ENCODE measurements at places on chromosomes 13 and 19.
A peak's percentile ranks its signal among the peaks of the same experiment; 100 is the strongest.

GRCh38 chr13:77502104-77502720, 33.3 kb upstream of the SCEL start:
- DNase-seq = no peak

DNA sequence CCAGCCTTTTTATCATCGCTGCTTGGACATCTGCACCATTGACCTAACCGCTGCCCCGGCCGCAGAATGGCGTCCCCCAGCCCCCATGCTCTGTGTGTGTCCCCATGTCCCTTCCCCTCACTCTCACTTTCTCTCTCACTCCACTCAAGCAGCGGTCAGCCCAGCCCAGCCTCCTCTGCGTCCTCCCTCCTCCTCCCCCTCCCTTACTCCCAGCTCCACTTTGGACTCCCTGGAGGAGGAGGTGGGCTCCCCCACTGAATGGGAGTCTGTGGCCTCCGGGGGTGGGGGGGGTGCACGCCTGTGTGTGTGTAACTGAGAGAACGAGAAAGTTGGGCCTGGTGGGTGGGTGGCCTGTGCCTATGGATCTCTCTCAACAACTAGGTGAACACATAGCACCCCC, 2.2 kb downstream of the MAP2K7 start:
- DNase-seq = no peak

DNA sequence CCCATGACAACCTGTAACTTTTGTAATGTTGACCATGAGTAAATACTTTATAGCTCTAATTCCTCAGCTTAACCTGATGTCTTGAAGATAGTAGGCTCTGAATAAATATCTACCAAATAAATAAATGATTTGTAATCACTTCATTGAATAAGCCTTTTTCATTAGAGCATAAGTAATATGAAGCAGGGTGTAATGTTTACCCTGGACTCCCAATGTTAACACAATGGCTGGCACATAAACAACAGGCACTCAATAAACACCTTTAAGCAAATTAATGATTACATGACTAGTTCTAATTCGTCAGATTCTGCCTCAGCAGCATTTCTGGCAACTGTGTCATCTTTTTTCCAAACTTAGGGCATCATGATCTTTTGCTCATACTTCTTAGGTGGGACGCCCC, 396.3 kb downstream of the LIG4 start:
- no peak for DNase-seq

- no peak for DNase-seq
Measured at GRCh38 chr19:54325631-54326030, 12.7 kb upstream of the LILRA5 start.

GRCh38 chr13:100140441-100140840, 51.5 kb downstream of the PCCA start:
- no peak for DNase-seq

DNA sequence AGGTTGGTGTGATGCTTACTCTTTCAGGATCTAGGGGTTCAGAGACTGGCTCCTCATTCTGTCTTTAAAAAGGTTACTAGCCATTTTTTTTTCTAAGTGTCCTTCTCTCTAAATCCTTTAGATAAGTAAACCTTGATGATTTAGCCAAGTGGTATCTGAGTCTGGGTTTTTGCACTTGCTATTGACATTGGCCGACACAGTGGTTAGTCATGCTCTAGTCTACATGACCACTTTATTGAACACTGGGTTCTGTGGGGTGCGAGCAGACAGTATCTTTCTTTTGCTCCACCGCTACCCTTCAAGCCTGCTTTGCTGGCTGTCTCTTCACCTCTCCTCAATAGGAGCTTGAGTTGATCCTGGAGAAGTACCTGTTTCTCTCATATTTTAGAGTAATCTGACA, 6.2 kb upstream of the NUP58 start:
- no peak for DNase-seq

DNA sequence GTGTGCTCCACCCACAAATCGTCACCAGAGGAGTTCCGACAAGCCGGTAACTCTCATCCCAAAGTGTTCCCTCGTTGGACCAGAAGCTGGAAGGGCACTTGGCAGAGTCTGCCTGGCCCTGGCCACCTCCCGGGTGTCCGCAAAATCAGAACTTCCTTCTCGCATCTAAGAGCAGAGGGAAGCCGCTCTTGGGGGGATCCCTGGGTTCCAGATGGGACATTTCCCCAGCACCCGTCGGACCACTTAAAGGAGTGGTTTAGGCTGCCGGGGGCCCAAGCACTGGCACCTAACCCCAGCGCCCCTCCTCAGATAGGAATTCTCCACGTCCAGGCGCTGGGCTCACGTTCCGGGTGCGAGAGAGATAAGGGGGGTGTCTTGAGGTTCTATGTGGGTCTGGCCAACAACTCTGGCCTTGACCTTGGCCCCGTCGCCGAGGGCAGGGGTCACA, 857 bp upstream of the MAP2K7 start:
- no peak for DNase-seq

DNA sequence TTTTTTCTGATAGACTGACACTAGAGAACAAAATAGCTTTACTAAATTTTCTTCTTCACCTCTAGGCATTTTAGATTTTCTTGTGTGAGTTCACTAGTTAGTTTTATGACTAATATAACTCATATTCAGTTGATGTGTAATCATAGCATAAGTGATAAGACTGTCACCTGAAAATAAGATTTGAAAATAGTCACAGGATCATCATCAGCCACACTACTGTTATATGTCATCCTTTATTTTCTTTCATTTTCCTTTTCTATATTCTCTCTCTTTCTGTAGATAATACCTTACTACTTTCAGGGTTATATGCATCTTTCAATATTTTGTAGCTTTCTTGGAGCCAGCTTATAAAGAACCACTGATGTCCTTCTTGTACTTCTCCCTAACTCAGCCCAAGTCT, 292.6 kb downstream of the TDRD3 start:
- DNase-seq = no peak

DNA sequence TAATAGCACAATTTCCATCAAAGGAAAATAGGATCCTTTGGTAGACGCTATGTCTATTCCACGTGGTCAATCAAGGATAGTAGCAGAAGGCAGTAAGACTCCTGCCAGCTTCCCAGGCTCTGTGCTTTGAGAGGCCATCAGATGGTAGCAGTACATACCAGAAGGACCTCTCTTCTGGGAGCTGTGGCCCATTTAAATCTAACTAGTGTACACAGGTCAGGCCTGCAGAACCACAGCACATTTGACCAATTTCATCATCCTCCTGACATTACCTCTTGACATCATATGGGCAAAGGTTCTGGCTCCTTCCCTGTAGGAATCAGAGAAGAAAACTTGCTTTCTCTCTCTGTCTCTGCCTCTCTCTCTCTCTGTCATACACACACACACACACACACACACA, 229.6 kb upstream of the HTR2A start:
- DNase-seq = no peak

GRCh38 chr19:7654401-7654800, 14.4 kb upstream of the RETN start:
- no peak for DNase-seq

- DNase-seq = no peak
Measured at GRCh38 chr13:50732712-50733111, 110.8 kb downstream of the DLEU7 start.

- DNase-seq = no peak
Measured at GRCh38 chr13:29840585-29840984, 9.8 kb downstream of the UBL3 start.

DNA sequence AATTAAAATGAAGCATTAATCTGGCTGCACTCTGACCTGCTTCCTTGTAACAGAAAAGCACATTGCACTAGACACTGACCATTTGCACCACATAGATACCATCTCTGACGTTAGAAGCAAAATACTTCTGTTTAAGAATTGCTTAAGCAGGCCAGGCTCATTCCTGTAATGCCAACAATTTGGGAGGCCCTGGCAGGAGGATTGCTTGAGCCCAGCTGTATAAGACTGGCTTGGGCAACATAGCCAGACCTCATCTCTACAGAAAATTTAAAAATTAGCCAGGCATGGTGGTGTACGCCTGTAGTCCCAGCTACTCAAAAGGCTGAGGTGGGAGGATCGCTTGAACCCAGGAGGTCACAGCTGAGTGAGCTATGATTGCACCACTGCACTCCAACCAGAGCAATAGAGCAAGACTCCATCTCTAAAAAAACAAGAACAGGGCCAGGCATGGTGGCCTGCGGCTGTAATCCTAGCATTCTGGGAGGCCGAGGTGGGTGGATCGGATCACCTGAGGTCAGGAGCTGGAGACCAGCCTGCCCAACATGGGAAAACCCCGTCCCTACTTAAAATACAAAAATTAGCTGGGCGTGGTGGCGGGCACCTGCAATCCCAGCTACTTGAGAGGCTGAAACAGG, 7.0 kb upstream of the TLE6 start:
- no peak for DNase-seq

DNA sequence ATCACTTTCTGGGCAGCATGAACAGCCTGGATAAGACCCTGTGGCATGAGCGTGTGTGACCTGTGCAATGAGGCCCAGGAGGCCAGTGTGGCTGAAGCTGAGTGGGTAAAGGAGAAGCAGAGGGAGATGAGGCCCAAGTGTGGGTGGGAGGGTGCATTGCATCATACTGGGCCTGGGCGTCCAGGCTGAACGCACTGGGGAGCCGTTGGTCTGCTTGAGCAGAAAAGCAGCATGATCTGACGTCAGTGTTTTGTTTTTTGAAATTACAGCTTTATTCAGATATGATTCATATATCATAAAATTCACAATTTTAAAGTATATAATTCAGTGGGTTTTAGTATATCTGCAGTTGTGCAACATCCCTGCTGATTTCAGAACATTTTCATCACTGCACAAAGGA, 409.7 kb downstream of the HS6ST3 start:
- DNase-seq = no peak

GRCh38 chr19:2087621-2088100, 8.5 kb downstream of the MOB3A start:
- peak; percentile 64 for DNase-seq

- DNase-seq = no peak
Measured at GRCh38 chr19:49786376-49786820, 19.6 kb downstream of the AP2A1 start.

DNA sequence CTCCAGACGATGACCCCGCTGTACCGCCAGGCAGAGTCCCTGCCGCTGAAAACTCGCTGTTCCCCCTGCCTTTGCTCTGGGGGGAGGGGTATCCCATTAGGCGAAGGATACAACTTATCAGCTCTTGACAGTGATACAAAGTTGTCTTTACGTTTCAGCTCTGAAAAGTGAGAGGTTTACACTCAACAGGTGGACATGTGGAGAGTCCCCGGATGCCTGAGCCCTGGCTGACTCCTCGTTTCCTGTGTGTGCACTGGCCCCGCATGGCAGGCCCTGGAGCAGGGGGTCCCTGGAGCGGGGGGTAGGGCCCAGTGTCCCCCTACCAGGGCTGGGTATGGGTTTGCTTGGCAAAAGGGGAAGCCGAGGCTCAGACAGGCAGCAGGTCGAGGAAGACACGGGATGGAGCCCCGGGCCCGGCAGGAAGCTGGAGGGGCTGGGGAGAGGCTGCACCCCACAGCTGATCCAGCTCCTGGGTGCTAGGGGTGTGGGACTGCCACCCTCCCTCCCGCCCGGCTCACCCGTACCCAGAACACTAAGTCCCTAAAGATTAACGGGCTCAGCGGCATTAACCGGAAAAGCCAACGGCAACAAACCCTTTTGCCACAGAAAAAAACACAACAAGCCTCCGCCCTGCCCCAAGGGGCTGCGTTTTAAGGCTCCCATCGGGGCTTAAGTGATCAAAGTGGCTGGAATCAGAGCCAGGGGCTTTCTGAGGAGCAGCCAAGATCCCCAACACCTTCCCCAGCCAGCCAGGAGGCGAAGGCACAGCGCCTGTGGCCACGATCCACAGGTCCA, 5.6 kb downstream of the TCF3 start:
- no peak for DNase-seq

DNA sequence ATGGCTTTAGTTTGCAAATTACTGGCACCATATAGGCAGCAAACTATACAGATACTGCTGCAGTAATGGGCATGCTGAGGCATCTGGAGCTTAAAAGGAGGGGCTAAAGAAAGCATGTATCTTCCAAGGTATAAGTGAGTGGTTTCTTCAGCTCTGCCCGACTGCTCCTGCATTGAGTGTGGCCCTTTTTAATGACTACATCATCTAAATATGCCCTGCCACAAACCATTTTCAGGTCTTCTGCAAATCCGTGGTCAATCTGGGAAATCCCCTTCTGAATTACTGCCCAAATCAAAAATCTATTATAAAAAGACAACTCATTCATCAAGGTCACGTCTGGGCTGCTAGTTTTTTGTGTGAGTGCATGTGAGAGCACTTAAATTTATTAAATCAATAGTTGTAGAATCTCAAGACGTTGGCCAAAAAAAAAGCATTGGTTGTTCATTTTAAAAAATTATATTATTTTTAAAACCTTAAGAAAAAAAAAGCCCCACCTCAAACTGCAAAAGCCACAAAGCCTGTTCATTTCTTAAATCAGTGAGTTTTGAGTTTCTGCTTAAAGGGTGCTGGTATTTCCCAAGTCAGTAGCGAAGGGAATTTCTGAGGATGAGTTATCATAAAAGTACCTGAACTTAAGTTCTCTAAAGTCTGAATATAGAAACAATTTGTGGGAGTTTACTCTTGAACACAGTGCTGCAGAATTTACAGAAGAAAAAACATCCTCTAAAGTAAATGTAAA, 16.3 kb downstream of the LCP1 start:
- DNase-seq = peak; percentile 68

GRCh38 chr13:78686461-78686860, 27.5 kb upstream of the OBI1 start:
- DNase-seq = no peak

DNA sequence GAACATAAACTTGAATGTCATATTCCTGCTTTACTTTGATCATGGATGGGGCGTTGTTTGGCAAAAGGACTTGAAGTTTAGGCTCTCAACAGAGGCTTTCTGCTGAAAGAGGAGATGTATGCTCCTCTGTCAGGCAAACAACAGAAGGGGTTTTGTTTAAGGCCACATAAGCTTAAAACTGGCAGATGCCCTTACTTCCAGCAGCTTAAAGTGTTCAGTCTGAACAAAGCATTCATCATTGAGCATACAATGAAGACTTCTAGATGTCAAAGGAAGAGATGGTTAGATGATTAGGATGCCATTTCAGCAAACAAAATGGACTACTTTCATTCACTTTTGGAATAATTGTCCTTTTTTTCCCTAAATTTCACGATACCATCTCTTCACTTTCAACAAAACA, 484.5 kb downstream of the SLITRK6 start:
- no peak for DNase-seq

DNA sequence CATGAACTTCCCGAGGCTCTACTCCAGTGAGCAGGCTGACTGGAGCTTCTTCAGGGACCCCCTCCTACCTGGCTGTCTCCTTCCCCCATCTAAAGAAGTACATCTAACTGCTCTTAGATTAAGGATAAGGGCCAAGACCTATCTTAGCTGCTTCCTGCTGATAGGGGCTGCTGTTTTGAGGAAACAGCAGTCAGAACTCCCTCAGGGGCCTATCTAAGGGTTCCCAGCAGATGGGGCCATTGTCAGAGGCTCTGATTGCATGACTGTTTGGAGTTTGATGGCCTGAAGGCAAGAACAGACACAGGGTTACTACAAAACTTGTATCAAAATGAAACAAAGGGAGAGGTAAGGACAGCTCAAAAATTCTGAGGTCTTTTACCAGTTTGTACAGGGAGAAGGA, 2636.9 kb upstream of the PCDH20 start:
- no peak for DNase-seq

- no peak for DNase-seq
Measured at GRCh38 chr13:47454986-47455385, 546.1 kb downstream of the SUCLA2 start.

GRCh38 chr19:13887517-13887916, 10.6 kb downstream of the NANOS3 start:
- DNase-seq = peak; percentile 10

Measured in CD4-positive, alpha-beta T cell treated with Interleukin-17A for 1 hour (primary cell).